DND-41 (cell line): ENCODE measurements at places on chromosomes 4 and X.

DNA sequence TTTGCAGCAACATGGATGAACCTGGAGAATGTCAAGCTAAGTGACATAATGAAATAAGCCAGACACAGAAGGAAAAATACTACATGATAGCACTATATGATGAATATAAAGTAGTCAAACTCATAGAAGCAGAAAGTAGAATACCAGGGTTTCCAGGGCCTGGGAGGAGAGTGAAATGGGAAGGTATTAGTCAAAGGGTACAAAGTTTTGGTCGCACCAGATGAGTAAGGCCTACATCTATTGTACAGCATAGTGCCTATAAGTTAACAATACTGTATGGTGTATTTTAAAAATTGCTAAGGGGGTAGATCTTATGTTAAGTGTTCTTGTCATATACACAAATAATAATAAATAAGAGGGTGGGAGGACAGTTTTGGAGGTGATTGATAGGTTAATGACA lies 41.5 kb downstream of the ENOX2 start:
- H3K4me3 ChIP-seq: no peak overlapping the region
- no peaks in the 10 kb centered on the region for H3K4me1 ChIP-seq
- no peaks in the 10 kb centered on the region for H3K36me3 ChIP-seq
- DNase-seq: no peak
- H3K27me3 ChIP-seq: no peaks in the 10 kb centered on the region

- H3K4me3 ChIP-seq: no peak overlapping the region
- no peaks in the 10 kb centered on the region for H3K36me3 ChIP-seq
- no peaks in the 10 kb centered on the region for H3K27me3 ChIP-seq
Measured at GRCh38 chrX:122787231-122787630, 396.8 kb upstream of the GRIA3 start.

DNA sequence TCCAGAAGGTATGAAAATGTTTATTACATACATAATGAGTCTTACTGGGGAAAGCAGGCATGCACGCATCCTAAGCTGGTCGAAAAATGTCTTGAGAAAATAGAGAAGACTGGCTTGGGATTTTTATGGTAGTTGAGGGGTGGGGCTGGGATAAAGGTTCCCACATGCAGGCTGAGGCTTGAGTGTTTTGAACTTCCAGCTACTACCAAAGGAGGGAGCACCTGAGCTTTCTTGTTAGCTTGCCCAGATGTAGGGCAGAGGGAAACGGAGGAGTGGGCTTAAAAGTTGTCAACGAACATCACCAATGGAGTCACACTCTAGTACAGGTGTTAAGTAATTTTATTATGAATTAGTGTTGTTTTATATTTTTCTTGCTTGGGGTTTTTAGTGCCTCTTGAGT lies 39.6 kb upstream of the SRPX start:
- no peak overlapping the region for H3K27ac ChIP-seq
- H3K4me1 ChIP-seq: no peaks in the 10 kb centered on the region
- H3K4me3 ChIP-seq: no peak overlapping the region
- no peak for DNase-seq
- H3K27me3 ChIP-seq: no peaks in the 10 kb centered on the region

- H3K27me3 ChIP-seq: no peaks in the 10 kb centered on the region
- H3K36me3 ChIP-seq: no peaks in the 10 kb centered on the region
- DNase-seq: no peak
- H3K4me3 ChIP-seq: no peak overlapping the region
Measured at GRCh38 chr4:121562811-121563210, 134.0 kb downstream of the ANXA5 start.

DNA sequence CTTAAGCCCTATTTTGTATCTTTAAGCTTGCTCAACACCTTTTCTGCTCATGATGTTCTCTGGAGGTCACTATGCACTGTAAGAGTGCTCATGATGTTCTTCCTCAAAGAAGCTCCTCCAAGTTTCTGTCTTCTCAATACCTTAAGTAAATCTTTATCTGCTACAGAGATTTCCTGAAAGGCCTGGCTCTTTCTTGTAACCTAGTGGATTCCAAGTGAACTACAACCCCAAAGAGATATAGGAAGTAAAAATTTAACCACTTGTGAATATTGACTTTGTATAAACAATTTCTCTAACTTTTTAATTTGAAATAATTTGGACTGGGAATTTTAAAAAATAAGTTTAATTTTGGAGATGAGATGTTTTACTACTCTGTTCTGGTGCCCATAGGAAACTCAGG lies 39.3 kb upstream of the XK start:
- no peak for DNase-seq
- H3K4me3 ChIP-seq: no peak overlapping the region
- no peaks in the 10 kb centered on the region for H3K36me3 ChIP-seq
- no peak overlapping the region for H3K27ac ChIP-seq
- H3K4me1 ChIP-seq: no peaks in the 10 kb centered on the region
- no peaks in the 10 kb centered on the region for H3K27me3 ChIP-seq

DNA sequence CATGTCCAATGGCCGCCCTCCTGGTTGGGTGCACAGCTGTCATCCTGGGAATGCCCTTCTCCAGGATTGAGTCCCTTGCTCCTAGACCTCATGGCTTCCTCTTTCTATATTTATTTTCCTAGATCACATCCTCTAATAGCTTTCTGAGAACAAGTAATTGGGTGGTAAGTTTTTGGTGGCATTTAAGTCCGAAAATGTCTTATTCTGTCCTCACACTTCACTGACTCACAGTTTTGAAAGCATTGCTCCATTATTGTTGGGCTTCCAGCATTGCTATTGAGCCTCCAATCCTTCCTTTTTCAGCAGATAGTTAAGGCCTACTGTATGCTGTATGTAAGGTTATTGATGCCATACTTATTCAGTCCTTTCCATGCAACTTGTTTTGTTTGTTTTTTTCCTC lies 25.9 kb downstream of the PGM2 start:
- no peaks in the 10 kb centered on the region for H3K27me3 ChIP-seq
- H3K4me3 ChIP-seq: no peak overlapping the region
- no peaks in the 10 kb centered on the region for H3K4me1 ChIP-seq
- H3K27ac ChIP-seq: no peak overlapping the region
- peaks cover 60% of the 10 kb centered on the region for H3K36me3 ChIP-seq

- no peak overlapping the region for H3K4me3 ChIP-seq
- no peak overlapping the region for H3K27ac ChIP-seq
- no peaks in the 10 kb centered on the region for H3K36me3 ChIP-seq
- no peaks in the 10 kb centered on the region for H3K4me1 ChIP-seq
- H3K27me3 ChIP-seq: no peaks in the 10 kb centered on the region
- no peak for DNase-seq
Measured at GRCh38 chr4:10017037-10017893, 4.0 kb downstream of the SLC2A9 start.

- no peak for DNase-seq
- no peaks in the 10 kb centered on the region for H3K4me1 ChIP-seq
- no peak overlapping the region for H3K4me3 ChIP-seq
- H3K27me3 ChIP-seq: peaks cover 3% of the 10 kb centered on the region
- H3K36me3 ChIP-seq: no peaks in the 10 kb centered on the region
- no peak overlapping the region for H3K27ac ChIP-seq
Measured at GRCh38 chr4:147138171-147138570, 192.5 kb upstream of the TTC29 start.

DNA sequence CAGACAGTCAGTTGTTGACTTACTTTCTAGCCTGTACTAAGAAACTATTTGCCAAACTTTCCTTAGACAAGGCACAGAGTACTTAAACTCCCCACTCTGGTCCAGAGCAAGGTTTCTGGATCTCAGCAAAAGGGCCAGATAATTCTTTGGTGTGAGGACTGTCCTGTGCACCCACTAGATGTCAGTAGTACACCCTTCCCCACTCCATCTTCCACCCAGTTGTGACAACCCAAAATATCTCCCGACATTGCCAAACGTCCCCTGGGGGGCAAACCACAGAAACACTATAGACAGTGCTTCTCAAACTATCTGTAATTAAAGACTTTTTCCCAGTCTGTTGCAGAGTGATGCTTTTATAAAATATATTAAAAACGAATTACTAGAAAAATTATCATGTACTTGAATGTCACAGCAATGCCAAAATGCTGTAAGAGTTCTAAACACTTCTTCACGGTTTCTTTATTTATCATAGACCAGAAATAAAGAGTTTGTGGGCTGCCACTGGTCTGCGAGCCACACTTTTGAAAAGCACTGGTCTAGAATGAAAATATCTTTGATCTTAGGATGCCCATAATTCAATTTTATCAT lies 203.5 kb downstream of the PRDM5 start:
- peak; percentile 12 for DNase-seq
- no peak overlapping the region for H3K27ac ChIP-seq
- H3K36me3 ChIP-seq: no peaks in the 10 kb centered on the region
- H3K4me1 ChIP-seq: no peaks in the 10 kb centered on the region

GRCh38 chr4:5979981-5980380 lies 38.2 kb downstream of the C4orf50 start:
- no peaks in the 10 kb centered on the region for H3K36me3 ChIP-seq
- DNase-seq: no peak
- no peak overlapping the region for H3K27ac ChIP-seq
- H3K4me1 ChIP-seq: no peaks in the 10 kb centered on the region

DNA sequence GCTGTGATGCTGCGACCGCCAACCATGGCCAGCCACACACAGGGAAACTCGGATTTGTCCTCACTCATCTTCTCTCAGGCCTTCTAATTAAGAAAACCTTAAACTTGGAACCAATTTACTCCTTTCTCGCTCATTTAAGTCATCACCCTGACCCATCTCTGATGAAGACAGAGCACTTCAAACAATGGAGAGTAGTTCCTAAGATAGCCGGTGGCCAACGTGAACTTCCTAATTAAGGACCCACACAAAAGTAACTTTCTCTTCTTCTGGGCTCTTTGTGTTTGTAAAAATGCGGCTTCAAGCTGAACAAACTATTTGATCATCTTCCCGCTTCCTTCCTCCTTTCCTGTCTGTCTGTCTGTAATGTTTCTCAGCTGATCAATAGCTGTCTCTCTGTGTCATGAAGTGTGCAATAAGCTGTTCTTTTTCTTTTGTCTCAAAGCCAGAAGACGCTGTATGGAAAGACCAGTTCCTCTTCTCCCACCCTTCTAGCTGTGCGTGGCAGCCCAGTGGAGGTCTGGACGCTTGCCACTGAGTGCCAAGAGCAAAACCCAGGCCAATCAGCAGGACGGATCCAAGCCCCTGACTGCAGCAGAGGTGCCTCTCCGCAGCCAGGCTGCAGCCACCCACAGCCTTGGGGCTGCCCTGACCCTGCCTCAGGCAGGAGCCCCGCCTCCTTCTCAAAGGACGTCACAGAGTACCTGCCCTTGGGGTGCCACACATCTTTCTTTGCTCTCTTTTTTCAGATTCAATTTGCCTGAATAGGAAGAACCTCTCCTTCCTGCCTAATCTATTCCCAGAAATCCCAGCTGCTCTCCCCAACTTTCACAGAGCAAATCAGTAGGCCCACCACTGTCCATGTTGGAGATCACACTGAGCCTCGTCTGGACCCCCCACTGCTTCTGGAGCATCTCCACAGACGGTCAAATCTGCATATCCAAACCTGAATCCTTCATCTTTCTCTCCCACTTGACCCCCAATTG lies 59.3 kb downstream of the MAML3 start:
- H3K27me3 ChIP-seq: no peaks in the 10 kb centered on the region
- no peak overlapping the region for H3K4me3 ChIP-seq
- DNase-seq: no peak
- H3K27ac ChIP-seq: peak overlapping the region; percentile 83
- H3K36me3 ChIP-seq: no peaks in the 10 kb centered on the region

DNA sequence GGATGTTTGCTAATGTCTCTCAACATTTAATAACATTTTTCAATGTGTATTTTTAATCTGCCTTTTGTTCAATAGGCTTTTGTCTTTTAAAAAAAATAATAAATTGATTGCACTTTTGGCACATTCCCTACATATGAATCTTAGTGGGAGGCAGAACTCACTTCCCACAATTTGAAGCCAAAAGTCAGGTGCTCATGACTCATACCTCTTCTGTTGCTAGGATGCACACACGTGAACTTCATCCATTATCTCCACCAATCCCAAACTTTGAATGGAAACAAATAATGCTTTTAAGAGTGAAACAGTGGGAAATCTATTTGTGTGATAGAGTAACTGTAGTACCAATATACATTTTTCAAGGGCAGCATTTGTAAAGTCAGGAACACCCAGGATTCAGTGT lies 260.5 kb downstream of the IQCM start:
- H3K27ac ChIP-seq: no peak overlapping the region
- H3K4me1 ChIP-seq: no peaks in the 10 kb centered on the region
- no peak for DNase-seq
- no peak overlapping the region for H3K4me3 ChIP-seq

- H3K4me3 ChIP-seq: no peak overlapping the region
- peak overlapping the region; percentile 95 for H3K27ac ChIP-seq
Measured at GRCh38 chr4:152099061-152099425, 338.2 kb upstream of the GATB start.

- peak; percentile 41 for DNase-seq
- H3K36me3 ChIP-seq: peaks cover 11% of the 10 kb centered on the region; the same call in 1 of the 2 replicates
- no peak overlapping the region; the same call in 1 of the 2 replicates for H3K27ac ChIP-seq
Measured at GRCh38 chr4:75916091-75916661, 13.9 kb upstream of the PPEF2 start.

- no peaks in the 10 kb centered on the region for H3K27me3 ChIP-seq
- H3K4me3 ChIP-seq: no peak within 1 kb of the TSS
- no peak for DNase-seq
- no peaks in the 10 kb centered on the region for H3K36me3 ChIP-seq
Measured at GRCh38 chrX:67543818-67544217, at the start of gene AR. AR (plus strand) TSS chrX:67544021; CDS start chrX:67545147, 1,126 bp downstream.

GRCh38 chr4:167282171-167282864 lies 48.0 kb upstream of the SPOCK3 start:
- no peaks in the 10 kb centered on the region for H3K36me3 ChIP-seq
- no peak overlapping the region for H3K4me3 ChIP-seq
- DNase-seq: no peak

DNA sequence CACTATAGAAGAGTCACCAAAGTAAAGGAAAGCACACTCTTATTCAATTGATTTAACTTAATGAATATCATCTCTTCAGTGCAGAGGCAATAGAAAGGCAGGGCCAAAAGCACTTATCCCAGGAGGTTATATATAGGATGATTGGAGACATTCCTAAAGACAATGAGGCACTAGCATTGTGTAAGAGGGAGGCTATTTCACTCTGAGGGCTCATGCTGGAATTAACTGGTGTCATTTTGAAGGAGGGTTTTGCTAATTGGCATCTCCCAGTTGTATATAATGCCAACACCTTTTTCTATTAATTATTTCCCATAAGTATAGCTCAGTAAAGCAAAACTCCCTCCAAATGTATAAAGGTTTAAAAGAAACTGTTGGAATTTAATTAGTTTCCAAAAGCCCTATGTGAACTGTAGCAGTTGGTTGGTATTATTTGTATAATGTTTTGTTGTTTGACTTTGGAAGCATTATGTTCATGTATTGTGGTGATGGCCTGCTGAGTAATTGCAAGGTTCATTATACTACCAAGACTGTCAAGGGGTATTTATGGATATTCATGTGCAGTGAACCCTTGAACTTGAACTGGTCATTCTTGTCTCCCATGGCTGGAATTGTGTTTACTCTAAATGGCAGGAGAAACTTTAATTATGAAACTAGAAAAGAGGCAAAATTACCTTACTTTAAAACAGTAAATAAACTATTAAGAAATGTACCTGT lies 270.3 kb downstream of the BMPR1B start:
- H3K36me3 ChIP-seq: no peaks in the 10 kb centered on the region
- H3K27ac ChIP-seq: no peak overlapping the region
- no peaks in the 10 kb centered on the region for H3K27me3 ChIP-seq
- no peak for DNase-seq

- H3K4me1 ChIP-seq: no peaks in the 10 kb centered on the region
- no peaks in the 10 kb centered on the region for H3K27me3 ChIP-seq
- no peak for DNase-seq
Measured at GRCh38 chr4:20882500-20882899, 182.2 kb downstream of the PACRGL start.

- H3K4me3 ChIP-seq: no peak overlapping the region
- no peak overlapping the region for H3K27ac ChIP-seq
Measured at GRCh38 chrX:2430265-2430825, 70.4 kb downstream of the DHRSX start.

GRCh38 chr4:145694929-145695328 lies 15.0 kb downstream of the C4orf51 start:
- no peak overlapping the region for H3K27ac ChIP-seq
- no peak overlapping the region for H3K4me3 ChIP-seq
- H3K36me3 ChIP-seq: no peaks in the 10 kb centered on the region
- no peaks in the 10 kb centered on the region for H3K4me1 ChIP-seq
- no peak for DNase-seq
